ENCODE measurements at places on chromosomes 6 and 20. TPM values are rescaled to one million over a fixed set of nuclear protein-coding genes. Genes with fewer than 3 reads are reported as not detected.

HRH3 gene
- not detected for total RNA-seq

GRCh38 chr6:97864826-97865225 is 581.8 kb upstream of the MMS22L start:
- no peak for DNase-seq

LHFPL5 gene
- total RNA-seq: 0.24 TPM

- no peak for DNase-seq
These were observed 27.0 kb upstream of the CCR6 start for GRCh38 chr6:167095888-167096287.

GRCh38 chr20:20065361-20065760 is 13.0 kb downstream of the CFAP61 start:
- no peak for DNase-seq

DNA sequence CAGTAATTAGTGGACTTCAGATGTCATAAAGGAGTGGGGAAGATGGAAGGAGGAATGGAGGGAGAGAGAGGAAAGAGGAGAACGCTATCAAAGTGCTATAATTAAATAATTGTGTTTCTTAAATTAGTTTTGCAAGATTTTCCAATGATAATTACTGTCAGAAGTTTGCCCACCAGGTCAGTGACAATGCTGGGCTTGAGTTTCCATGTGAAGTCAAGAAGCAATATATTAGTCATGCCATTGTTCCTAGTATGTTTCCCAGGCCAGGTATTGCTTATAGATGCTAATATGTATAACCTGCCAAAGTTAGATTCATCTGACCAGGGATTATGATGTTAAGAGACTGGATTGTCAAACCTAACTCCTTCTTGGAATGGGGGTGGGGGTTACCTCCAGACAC is 131.9 kb downstream of the GJA10 start:
- no peak for DNase-seq

ISM1 gene
- total RNA-seq: 6.7 TPM

OOEP gene
- total RNA-seq: not detected
